ENCODE measurements at places on chromosomes 7 and 10.
A peak's percentile ranks its signal among the peaks of the same experiment; 100 is the strongest.

- DNase-seq = no peak
These were observed 433.0 kb downstream of the ANKRD7 start for GRCh38 chr7:118657391-118658005.

DNA sequence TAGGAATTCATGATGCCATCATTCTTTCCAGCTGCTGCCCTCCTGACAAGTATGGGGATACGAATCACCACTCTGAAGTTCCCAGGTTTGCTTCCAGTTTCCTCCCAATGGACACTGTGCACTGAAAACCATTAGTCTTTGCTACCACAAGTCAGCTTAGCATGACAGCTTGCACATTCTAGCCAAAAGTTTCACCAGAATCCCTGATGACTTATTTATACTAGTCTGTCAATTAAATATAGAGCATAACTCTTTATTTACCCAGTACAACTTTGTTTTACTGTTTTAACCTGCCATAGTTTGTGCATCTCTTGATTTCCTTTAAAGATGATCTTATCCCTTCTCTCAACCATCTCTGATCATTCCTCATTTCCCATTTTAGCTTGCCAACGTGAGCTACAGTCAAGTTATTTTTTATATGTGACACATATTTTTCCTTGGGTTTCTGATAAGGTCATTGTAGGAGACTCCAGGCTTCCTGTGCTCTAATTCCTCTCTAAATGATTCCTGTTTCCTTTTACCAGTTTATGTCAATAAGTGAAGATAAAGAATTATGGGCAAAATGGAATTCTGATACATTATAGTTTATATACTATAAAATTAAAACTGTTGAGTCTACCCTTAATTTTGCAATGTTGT lies 167.5 kb upstream of the MEOX2 start:
- no peak for DNase-seq

GRCh38 chr7:23404546-23405239 lies 65.6 kb downstream of the IGF2BP3 start:
- no peak for DNase-seq

DNA sequence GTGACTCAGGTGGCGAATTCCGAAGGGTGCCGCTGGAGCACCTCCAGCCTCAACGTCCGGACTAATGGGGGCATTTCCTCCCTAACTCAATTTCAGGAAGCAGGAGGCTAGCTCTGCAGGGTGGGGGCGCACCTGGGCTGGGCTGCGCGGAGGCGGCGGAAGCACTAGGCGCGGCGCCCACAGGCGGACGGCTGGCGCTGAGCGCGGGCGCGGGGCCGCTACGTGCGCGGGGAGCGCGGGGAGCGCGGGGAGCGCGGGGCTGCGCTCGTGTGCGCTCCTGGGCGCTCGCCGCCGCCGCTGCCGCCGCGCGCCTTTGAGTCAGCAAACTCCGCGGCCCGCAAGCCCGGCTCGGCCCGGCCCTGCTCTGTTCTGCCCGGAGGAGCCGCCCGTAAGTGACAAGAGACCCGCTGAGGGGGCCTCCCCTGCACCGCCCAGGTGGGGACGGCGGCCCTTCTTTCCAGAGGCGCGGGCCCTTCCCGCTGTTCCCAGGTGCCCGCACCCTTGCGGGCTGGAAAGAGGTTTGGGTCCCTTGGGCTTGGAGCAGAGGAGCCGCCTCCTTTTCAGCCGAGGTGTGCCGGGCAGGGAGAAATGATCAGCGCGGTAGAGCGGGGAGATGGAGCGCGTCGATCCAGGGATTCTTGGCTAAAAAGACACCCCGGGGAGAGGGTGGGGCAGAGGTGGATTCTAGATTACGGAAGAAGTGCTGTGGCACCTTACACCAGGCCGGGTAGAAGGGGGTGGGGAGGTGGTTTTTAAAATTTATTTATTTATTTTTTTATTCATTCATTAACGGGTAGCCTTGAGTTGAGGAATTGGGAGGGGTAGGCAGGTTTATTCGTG lies at the start of gene SNX10:
Gene SNX10 (plus strand): TSS at position 164 of the 840 bp plus-strand sequence. CDS start 54,581 bp downstream, outside the sequence.
- peak; percentile 38 for DNase-seq

- no peak for DNase-seq
These were observed 91.5 kb downstream of the ARID5B start for GRCh38 chr10:61992671-61993668.
